ENCODE measurements at places on chromosomes 4 and X.

DNA sequence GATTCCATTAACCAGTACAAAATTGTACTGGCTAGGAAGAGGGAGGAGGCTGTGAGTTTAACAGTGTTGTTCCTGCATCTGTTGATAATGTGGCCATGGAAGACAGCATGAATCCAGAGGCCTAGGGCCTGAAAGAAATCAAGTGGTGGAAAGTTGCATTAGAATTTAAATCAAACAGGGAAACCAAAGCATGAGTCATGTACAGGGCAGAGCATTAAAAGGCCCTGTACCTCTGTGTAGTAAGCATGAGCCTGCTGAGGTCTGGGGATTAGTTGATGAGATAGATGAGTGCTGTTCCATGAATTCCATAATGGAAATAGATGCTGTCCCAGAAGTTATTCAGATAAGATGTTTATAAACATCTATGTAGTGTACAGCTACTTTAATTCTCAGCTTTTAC is 58.3 kb downstream of the MID1IP1 start:
- DNase-seq, result peak; percentile 41

DNA sequence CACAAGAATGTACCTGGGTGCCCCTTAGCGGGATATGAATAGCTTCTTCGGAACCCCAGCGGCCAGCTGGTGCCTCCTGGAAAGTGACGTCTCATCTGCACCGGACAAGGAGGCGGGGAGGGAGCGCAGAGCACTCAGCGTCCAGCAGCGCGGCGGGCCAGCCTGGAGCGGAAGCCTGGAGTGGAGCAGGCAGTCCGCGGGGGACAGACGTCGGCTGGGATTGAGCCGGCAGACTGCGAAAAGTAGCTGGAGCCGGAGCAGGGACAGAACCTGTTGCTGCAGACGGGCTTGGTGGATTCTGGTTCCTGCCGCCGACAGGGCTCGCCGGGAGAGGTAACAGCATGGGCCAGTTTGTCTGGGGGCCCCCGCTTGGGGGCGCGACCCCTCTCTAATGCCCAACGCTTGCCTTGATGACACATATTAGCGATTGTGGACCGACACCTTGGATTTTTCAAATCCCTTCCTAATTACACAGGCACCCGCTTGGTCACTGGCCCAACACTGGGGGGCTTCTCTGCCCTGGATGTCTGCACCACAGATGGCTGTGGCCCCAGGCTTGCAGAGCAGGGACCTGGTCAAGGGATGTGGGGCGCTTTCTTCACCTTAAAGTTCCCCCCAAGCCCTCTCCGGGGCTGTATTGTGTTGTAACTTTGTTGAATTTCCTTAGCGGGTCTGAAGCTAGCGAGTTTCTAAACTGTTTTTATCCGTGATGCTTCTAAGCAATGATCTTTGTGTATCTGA is at the start of gene NPFFR2:
NPFFR2 (plus strand) TSS at position 133 of the 741 bp plus-strand sequence. CDS start 96,592 bp downstream, outside the sequence.
- no peak for DNase-seq

- DNase-seq, result peak; percentile 81
Observed at GRCh38 chr4:7805533-7806337, 133.9 kb downstream of the AFAP1 start.

DNA sequence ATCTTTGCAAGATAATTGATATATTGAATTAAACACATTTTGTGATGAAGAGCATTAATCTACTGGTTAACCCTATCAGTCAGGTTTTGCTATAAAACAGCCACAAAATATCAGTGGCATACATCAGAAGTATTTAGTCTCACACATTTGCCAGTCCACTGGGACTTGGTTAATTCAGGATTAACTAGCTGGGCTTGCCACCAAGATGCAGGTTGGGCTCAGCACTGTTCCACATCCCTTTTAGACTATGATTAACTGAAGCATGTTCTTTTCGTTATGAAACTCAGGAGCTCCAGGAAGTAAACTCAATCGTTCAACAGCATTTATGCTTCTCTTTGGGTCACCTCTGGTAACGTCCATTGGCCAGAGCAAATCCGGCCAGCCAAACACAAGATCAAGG is 538.1 kb upstream of the HS3ST1 start:
- no peak for DNase-seq

GRCh38 chr4:83285055-83285407 is 433 bp upstream of the COQ2 start:
- peak; percentile 77 for DNase-seq

DNA sequence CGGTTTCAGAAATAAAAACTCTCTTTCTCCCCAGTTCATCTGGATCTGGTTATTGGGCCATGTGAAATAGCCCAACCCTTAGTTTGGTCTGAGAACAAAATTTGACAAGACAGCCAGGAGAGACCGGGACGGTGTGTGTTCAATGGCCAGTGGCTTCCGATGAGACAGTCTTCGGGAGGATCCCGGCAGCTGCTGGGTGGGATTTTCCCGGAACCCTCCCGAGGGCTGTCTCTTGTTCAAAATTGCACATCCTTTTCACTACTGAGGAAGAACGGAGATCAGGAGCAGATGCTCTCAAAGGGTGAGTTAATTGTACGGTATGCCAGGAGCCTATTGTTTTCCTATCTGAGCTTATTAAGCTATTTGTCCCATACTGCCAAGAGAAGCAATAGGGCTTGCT is 166.5 kb downstream of the PRR32 start:
- DNase-seq, result no peak

- DNase-seq, result peak; percentile 62
Observed at GRCh38 chr4:123397144-123398065, 810 bp downstream of the SPRY1 start.

GRCh38 chr4:999882-1000425 is 6.8 kb upstream of the SLC26A1 start:
- DNase-seq, result no peak

- peak; percentile 48 for DNase-seq
Observed at GRCh38 chrX:26783512-26784225, 567.7 kb downstream of the MAGEB5 start.

DNA sequence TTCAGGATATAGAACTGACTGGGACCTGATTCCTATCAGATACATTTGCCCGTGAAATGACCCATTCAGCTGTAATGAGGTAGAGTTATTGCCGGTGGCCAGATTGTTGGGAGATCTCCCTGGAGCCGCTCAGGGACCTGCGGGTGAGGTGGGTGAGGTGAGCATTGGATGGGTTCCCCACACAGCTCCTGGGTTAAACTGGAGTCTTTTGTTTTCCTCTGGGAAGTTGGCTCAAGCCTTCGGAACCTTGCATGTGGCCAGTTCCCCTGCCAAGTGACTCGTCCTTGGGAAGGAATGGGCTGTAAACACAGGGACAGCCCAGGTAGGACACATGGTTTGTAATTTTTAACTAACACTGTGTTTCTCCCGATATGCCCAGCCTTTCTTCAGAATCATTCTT is 31.6 kb upstream of the KIT start:
- peak; percentile 4 for DNase-seq

- DNase-seq, result no peak
Observed at GRCh38 chr4:18813055-18813454, 791.5 kb upstream of the LCORL start.

DNA sequence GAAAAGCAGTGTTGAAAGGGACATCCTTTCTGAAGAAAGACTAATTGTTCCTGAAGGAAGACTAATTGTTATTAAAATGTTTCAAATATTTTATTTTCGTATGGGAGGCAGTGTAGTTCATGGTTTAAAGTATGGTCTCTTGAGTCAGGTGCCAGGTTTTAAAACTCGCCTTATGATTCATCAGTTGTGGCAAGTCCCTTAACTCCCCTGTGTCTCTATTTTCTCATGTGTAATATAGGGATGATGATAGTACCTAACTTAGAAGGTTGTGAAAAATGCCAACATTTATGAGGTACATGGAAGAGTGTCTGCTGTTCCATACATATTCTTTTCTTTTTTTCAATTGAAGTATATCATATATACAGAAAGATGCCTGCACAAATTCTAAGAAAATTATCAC is 414.2 kb upstream of the DIPK2B start:
- DNase-seq, result no peak

GRCh38 chrX:8673201-8673600 is 58.7 kb downstream of the ANOS1 start:
- DNase-seq, result no peak

DNA sequence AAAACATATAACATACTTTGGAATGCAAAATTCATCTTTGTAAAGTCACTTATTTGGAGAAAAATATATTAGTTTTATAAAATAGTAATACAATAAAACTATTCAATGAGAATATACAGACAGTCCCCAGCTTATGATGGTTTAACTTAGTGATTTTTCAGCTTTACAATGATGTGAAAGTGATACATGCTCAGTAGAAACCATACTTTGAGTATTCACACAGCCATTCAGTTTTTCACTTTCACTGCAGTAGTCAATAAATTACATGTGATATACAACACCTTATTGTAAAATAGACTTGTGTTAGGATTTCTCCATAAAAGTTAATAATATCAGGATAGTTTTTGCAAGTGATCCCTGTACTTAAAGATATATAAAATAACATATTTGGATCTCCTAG is 436.0 kb downstream of the CENPC start:
- DNase-seq, result no peak

- no peak for DNase-seq
Observed at GRCh38 chr4:6044276-6044675, 26.0 kb upstream of the C4orf50 start.

DNA sequence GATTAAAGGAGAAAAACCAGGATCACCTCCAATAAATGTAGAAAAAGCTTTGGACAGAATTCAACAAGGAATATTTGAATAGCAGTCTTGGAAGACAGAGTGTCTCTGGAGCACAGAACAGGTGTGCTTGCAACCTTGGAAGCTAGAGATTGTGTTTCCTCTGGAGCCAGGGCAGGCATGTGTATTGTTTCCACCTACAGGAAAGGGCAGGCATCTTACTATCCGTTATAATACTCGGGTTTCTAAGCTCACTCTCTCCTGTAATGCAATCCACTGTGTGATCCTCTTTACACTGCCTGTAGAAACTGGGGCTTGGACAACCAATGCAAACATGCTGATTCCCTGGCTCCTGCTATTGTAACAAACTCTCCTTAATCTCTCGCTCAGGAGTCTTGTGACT is 14.4 kb downstream of the CCDC110 start:
- DNase-seq, result no peak

DNA sequence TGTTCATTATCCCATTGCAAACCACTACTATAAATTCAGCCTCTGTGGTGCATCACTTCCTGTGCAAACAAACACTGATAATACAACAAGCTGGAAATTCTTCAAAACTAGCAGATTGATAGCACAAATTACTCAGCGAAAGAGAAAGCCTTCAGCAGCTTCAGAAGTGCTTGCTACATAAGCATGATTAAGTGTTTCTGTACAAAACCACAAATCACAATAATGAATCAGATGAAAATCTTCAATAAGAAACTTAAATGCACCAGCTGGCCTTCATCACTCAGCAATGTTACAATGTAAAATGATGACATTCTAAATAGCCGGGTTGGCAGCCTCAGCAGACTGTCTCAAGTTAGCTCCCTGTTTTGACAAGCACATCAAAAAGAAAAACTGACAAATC is 262.2 kb downstream of the SPOCK3 start:
- no peak for DNase-seq

- DNase-seq, result no peak
Observed at GRCh38 chr4:141283563-141283962, 62.9 kb downstream of the ZNF330 start.

DNA sequence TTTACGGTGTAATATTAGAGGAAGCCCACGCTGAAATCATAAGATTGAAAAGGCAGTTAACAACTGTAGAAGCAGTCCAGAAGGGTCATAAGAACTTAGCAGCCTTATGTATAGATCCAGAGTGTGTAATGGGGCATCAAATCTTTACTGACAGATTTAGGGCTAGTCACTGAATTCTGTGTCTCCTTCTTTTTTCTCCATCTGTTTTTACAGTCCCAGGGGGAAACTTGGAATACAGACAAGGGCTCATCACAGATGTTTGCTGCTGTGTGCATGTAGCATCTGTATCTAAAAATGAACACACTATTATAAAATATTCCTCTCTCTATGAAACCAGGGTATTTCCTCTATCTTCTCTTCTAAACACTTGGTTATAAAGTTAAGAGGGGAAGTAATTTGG is 43.9 kb downstream of the CYSLTR1 start:
- DNase-seq, result no peak

- DNase-seq, result peak; percentile 31
Observed at GRCh38 chr4:75849461-75849860, 52.8 kb downstream of the PPEF2 start.

DNA sequence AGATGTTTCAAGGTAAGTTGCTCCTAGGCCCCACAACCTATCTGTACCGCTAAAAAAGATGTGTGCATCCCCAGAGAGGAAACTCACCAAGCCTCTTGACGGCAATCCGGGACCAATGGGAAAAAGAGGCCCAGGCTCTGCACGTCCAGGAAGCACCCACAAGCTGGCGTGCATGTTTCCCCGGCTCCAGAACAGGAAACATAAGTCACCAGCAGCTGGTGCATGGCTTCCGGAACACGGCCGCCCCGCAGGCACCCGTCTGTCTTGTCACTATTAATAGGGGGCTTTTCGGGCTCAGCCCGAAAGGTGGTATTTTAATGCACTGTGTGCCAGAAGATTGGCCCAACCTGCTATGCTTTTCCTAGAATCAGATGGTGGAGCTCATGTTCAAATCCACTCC is 22.2 kb downstream of the CRMP1 start:
- DNase-seq, result no peak

DNA sequence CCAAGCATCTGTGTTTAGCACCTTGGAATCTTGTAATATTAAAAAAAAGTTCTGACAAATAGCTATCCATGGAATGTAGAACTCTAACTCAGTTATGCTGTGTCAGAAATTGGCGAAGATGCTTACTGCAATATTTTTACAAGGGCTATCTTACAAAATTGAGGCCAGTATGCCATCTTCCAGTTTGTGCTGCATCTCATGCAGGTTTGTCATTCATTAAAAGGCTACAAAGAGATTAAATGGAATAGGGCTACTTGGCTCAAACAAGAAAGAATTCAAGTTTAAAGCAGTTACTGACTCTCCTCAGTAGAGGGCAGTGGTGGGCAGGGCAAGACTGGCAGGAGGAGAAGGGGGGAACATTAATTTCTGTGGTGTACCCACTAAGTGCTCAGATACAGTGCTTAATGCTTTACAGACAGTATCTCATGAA is 66.5 kb downstream of the SHROOM4 start:
- DNase-seq, result peak; percentile 55

GRCh38 chr4:90084277-90084966 is 42.8 kb upstream of the CCSER1 start:
- DNase-seq, result no peak

DNA sequence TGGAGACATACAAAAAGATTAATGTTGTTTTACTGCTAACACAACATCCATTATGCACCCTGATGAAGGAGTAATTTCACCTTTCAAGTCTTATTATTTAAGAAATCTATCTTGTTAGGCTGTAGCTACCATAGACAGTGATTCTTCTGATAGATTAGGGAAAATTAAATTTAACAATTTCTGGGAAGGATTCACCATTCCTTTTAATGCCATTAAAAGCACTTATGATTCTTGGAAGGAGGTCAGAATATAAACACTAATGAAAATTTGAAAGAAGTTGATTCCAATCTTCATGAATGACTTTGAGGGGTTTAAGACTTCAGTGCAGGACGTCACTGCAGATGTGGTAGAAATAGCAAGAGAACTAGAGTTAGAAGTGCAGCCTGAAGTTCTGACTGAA is 69.8 kb downstream of the F11 start:
- DNase-seq, result no peak

DNA sequence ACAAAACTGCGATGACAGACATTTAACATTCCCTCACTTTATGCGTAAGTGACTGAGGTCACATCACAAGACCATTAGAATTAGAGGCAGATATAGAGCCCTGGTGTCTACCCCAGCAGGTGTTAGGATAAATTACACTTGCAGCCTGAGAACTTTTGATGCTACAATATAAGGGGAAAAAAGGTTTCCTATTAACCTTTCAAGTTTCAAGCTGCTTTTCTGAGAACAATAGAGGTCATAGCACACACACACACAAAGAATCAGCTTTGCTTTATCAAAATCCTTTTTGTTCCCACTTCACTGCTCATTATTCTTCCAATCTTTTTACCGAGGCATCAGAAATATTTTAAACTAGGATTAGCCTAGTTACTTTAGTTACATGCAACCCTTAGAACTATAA is 119.8 kb downstream of the COL25A1 start:
- DNase-seq, result no peak

Measured in GM23248 (cell line).